ENCODE measurements at places on chromosomes 12 and 14.
A peak's percentile ranks its signal among the peaks of the same experiment; 100 is the strongest.

- no peak for DNase-seq
Measured at GRCh38 chr12:93186131-93186530, 191.6 kb upstream of the NUDT4 start.

- DNase-seq: no peak
Measured at GRCh38 chr12:48586361-48586760, 16.5 kb upstream of the LALBA start.

GRCh38 chr14:64561631-64562030, 11.9 kb downstream of the PPP1R36 start:
- DNase-seq: no peak

- no peak for DNase-seq
Measured at GRCh38 chr12:29041621-29042020, 107.5 kb upstream of the FAR2 start.

GRCh38 chr12:124125203-124125871, 152.3 kb downstream of the ZNF664 start:
- no peak for DNase-seq

GRCh38 chr14:97584528-97584927, 787.3 kb downstream of the VRK1 start:
- no peak for DNase-seq

DNA sequence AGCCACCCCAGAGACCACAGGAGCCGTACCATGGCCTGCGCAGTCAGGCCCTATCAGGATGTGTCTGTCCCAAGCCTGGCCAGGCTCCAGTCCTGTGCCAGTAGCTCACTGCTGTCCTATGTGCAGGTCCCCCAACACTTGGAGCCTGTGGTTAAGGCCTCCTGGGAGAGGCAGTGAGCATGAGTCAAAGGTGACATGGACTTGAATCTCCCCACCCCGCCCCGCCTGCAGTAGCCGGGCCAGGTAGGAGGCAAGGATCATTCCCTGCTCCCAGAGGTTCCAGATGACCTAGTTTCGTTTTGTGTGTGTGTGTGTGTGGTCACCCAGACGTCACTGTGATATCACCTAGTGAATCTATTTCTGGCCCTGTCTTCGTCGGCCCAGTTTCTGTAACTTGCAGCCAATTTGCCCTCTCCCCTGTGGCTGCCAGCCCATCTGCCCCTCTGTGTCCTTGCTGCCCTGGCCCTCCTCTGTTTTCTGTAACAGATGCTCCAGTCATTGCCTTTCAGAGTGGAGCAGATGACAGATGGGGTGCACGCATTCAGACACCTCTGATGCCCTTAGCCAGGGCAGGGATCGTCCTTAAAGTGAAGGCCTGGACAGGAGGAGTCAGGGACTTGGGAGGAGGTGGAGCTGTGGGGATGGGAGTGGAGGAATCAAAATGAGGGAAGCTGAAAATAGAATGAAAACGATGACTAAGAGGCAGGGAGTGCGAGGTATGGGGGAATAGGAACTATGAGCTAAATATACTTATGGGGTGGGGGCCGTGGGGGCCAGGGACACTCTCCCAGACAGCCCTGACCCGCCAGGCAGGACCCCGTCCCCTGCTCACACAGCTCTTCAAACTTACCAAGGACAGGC, 37.4 kb downstream of the SLC6A12 start:
- DNase-seq: peak; percentile 59

DNA sequence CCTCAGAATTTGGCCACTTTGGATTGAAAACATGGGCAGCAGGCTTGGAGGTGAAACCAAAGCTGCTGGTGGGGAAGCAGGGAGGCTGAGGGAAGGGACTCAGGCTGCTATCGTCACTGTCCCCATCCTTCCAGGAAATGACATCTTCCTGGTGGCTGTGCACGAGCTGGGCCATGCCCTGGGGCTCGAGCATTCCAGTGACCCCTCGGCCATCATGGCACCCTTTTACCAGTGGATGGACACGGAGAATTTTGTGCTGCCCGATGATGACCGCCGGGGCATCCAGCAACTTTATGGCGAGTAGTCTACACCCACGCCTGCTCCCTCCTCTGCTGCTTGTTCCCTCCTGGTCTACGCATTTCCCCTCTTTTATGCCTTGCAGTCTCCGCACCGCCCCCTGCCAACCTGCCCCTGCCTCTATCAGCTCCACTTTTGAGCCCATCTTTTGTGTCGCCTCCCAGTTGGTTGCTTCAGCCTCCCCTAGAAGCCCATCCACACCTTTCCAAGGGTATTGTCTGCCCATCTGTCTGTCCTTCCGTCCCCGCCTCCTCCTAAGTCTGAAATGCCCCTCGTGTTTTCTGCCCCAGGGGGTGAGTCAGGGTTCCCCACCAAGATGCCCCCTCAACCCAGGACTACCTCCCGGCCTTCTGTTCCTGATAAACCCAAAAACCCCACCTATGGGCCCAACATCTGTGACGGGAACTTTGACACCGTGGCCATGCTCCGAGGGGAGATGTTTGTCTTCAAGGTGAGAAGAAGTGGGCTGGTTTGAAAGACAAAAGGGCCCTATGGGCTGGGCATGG, 6.9 kb downstream of the MMP14 start:
- no peak for DNase-seq

DNA sequence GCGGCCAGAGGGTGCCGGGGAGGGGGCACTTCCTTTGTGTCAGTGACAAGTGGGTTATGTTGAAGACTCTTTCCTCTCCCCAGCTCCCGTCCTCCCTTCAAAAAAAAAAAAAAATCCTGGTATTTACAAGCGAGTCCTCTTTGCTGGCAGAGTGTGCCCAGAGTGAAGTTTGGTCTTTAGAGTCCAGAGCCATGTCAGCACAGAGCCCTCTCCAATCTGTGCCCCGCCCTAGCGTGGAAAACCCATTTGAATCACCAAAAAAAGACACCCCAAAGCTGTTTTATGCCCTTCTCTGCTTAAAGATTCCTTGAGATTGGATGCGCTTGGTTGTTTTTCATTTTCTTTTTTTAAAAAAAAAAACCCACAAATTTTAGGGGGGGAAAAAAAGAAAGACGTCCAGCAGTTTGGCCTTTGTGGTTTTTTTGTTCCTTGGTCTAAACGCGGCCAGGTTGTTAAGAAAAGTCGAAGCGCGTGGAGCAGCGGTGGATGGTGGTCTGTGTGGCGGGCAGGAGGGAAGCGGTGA, 3.3 kb downstream of the NKX2-1 start:
- DNase-seq: no peak

DNA sequence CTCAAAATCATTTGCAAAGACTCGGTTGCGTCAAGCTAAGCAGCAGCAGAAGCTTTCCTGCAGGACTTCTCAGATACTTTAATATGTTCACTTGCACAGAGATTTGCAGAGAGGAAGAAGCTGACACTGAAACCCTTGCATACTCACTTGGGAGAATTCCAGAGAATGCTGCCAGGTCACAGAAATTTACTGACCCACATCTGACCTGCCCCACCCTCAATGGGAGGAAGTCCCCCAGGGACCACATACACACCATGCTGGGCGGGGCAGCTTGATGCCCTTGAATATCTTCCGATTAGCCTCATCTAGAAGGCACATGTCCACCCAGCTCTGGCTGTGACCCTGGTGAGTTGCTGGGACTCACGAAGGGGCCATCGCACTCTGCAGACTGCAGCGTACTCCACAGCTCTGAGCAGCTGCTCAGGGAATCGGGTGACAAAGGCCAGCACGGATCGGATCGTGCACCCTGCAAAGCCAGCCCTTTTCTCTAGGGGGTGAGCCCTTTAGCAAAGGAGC, 83.2 kb downstream of the ITPK1 start:
- DNase-seq: no peak

- no peak for DNase-seq
Measured at GRCh38 chr14:26791117-26791806, 193.4 kb upstream of the NOVA1 start.

DNA sequence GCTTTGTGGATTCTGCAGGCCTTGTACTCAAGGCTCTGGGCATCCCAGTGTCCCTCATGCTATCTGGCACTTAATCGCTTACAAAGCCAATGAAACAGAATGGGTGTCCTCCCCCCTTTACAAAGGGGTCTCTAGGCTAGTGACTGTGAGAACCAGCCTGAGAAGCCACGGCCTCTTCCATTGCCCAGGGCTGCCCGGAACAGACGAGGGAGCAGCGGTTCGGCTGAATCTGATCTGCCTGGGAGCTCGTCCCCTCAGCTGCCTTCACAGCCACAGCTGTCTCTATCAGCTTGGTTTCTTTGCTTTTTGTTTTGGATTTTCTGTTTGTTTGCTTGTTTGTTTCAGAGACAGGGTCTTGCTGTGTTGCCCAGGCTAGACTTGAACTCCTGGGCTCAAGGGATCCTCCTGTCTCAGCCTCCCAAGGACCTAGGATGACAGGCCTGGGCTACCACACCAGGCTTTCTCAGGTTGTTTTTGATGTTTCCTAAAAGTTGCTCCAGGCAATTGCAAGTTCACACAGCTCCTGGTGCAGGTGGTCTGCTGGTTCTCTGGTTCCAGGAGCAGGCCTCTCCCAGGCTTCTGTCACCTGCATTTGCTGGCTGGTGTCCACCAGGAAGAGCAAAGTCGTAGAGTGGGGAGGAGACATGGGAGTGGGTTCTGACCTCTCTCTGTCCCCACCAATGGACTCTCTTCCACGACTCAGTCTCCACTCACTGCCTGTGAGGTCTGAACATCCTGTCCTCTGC, 10.9 kb upstream of the RIN3 start:
- no peak for DNase-seq

- DNase-seq: no peak
Measured at GRCh38 chr14:71942904-71943694, 10.9 kb downstream of the RGS6 start.

GRCh38 chr14:94469261-94469660, 6.7 kb downstream of the SERPINA9 start:
- no peak for DNase-seq

DNA sequence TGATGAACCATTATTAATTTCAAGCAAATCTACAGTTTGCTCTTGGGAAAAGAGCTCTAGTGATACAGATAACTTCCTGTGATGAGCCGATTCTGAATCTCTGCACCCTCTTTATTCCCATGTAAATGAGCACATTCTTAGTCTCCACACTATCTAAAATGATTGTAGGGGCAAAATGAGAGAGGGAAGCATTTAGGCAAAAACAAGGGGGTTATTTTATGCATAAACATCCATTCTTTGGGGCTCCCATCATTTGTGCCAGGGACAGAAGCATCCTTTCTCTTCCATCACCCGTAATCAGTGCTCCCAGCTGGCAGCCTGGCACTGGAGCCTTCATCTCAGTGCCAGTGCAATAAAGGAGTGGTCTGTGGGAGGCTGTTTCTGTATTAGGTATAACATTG, 1.7 kb upstream of the GPD1 start:
- DNase-seq: peak; percentile 81

- DNase-seq: no peak
Measured at GRCh38 chr12:98909746-98910145, 264.7 kb downstream of the APAF1 start.

DNA sequence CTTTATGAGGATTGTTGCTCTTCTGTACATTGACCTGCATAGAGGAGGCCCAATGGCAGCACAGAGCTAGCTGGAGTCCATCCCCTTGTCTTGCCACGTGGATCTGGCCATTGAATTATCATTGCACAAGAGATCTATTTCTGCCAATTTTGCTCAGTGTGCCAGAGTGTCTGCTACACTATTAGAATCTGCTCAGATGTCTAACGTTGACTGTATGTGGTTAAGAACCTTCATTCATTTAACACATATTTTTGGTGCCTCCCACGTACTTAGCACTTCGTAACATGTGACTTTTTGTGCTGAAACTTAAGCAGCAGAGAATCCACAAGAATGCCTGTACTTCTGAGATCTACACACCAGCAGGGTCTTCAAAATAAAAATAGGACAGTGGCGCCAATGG, 166.0 kb upstream of the VASH1 start:
- DNase-seq: peak; percentile 48

- DNase-seq: no peak
Measured at GRCh38 chr14:49971156-49972130, 78.6 kb downstream of the ARF6 start.

- DNase-seq: no peak
Measured at GRCh38 chr14:93648440-93649168, 139.7 kb downstream of the PRIMA1 start.

- no peak for DNase-seq
Measured at GRCh38 chr12:42603246-42603990, 13.9 kb upstream of the PRICKLE1 start.

GRCh38 chr14:30450631-30451545, 108.1 kb upstream of the G2E3 start:
- no peak for DNase-seq

DNA sequence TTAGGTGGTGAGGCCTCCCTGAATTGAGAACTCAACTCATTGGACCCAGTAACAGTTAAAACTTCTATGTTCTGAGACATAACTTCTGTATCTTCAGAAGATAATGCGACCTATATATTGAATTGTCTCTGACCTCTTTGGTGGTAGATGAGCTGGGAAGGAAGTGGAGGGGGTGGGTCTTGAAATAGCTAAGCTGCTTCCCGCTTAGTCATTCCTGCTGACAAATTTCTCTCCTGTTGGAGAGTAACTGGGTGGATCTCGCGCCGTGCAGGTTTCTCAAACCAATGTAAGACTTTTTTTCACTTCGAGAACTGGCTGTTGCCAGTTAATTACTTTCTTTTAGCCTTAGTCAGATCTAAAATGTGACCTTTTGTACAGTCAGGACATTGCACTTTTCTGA, 100.8 kb downstream of the PPHLN1 start:
- DNase-seq: peak; percentile 40

GRCh38 chr12:32277774-32278173, 121.6 kb upstream of the FGD4 start:
- no peak for DNase-seq

- DNase-seq: no peak
Measured at GRCh38 chr14:67817750-67818438, 1.5 kb upstream of the ZFYVE26 start.

DNA sequence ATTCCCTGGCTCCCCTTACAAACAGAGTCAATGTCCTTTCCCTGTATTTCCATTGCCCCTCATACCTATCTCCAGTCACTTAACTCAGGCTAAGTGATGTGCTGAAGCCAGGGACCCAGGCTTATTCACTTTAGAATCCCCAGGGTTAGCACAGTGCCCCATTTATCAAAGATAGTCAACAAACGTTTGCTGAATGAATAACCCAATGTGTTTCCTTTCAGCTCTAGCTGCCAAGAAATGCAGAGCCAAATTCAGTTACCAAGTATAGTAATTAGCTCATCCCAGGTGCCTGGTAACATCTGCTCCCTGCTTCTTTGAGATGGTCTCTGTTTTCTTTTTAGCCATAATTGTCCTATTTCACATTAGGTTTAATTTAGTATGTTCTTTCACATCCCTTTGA, 189.5 kb downstream of the PHLDA1 start:
- peak; percentile 30 for DNase-seq

- no peak for DNase-seq
Measured at GRCh38 chr12:128817111-128818015, 6.4 kb downstream of the SLC15A4 start.

- DNase-seq: no peak
Measured at GRCh38 chr12:49693931-49694444, 13.2 kb downstream of the FMNL3 start.

- DNase-seq: no peak
Measured at GRCh38 chr12:108633534-108634248, at the start of gene SELPLG. SELPLG (minus strand) TSS chr12:108633894; CDS start chr12:108624307, 9,587 bp downstream.
